ENCODE measurements at places on chromosomes 5 and 9.

DNA sequence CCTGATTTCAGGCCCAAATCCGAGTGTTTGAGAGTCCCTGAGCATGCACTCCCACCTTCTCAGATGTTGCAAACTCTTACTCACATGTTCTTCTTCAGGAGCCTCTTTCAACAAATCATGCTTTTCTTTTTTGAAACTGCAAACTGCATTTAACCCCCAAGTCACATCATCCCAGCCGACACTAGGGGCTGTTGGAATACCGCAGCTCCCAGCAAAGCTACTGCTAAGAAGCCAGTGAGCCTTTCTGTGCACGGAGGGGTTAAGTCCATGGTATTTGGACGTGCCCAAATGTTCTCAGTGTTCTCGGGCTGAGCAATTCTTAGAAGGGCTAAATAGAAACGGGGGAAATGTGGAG is 282.9 kb downstream of the NFIB start:
- DNase-seq, result peak; percentile 72

DNA sequence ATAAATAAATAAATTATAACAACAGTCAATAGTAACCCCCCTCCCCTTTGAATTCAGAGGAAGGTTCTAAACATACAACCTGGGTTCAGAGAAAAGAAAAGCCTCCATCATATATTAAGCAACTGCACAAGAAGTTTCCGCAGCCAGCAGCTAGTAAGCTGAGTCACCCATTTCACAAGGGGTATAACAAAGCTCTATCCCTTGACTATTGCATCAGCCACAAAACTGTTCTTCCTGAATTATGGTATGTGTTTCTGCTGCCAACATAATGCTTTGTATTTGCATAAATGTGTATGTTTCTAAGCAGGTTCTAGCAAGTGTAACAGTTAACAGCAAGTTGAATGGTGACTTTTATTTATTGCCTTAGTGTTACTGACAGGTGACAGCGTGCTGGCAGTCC is 6.8 kb upstream of the CEP120 start:
- peak; percentile 69 for DNase-seq

GRCh38 chr5:150161242-150162141 is 5.1 kb upstream of the CDX1 start:
- peak; percentile 90 for DNase-seq

GRCh38 chr5:55483885-55484284 is 50.9 kb downstream of the PLPP1 start:
- DNase-seq, result no peak

DNA sequence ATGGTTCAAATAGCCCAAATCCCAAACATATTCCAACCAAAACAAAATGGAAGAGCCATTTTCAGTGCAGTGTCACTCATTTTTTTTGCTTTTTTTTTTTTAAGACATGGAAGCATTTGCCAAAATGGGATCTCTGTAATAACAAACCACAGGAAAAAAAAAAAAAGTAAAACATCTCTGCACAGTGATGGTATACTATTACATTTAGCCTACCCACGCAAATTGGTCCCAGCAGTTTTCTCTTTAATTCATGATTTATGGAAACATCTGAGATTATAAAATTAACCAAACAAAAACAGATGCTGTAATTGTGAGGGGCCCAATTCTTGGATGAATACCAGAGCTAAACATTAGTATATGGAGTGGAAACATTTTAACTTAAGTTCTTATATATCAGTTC is 566.6 kb downstream of the ZNF608 start:
- no peak for DNase-seq

DNA sequence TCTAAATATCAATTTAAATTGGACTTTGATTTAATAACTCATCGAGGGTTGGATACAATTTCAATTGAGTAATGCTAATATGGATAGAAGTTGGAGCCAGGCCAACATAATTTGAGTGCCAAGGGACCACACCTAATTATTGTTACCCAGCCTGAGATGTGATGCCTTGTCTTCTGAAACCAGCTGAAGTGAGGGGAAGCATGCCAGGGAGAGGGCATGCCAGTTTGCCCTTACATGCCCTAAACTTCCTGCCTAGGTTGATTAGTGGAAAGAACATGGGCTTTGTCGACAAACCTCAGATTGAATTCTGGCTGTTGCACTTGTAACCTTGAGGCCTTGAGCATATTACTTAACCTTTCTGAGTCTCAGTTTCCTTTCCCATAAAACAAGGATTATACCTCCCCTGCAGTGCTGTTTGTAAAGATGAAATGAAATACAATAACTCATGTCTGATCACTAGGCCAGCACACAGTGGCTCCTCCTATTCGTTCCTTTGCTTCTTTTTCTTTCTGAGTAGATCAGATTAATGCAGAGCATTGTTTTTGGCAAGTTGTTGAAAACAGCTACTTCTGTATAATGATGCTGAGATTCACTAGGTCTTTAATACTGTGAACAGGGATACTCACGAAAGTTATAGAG is 412.8 kb downstream of the TLE4 start:
- no peak for DNase-seq

DNA sequence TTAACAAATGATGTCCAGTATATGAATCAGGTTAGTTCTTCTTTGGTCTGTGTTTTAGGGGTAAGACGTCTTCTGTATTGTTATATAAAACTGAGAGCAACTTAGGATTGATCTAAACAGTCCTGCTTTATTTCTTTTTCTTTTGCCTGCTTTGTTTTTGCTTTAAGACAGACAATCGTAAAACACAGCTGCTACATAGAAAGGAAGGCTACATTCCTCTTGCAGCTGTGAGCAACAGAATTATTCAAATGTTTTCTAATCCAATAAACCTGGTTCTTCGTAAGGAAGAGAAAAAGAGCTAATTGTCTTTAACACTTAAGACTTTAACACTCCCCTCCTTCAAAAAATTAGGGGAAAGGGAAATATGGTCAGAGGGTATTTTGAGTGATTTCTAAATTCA is 14.6 kb downstream of the FGF1 start:
- no peak for DNase-seq

- no peak for DNase-seq
These were observed 26.9 kb downstream of the NEURL1B start for GRCh38 chr5:172667786-172668593.

- no peak for DNase-seq
These were observed 4.3 kb downstream of the MTRR start for GRCh38 chr5:7873216-7873615.

- DNase-seq, result no peak
These were observed 76.8 kb downstream of the PALM2AKAP2 start for GRCh38 chr9:109856785-109857184.

- no peak for DNase-seq
These were observed 589.2 kb upstream of the KLF4 start for GRCh38 chr9:108078811-108079210.

GRCh38 chr5:149326611-149327010 is 18.7 kb upstream of the GRPEL2 start:
- DNase-seq, result no peak

DNA sequence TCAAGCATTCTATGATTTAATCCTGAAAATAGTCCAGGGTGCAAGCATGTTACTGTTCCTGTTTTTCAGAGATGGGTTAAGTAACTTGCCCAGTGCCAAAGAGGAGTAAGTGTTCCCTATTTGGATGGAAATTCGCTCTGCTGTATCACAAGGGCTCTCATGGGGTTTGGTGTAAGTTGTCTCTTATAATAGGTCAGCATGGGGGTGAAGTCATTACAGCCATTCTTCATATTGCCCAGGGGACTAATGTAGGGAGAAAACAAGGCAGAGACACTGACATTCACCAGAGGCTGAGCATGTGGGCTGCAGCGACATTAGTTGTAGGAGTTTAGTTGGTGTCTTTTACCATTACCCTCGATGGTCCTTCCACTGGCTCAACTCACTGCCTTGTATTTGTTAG is 142.1 kb upstream of the GLRA1 start:
- DNase-seq, result no peak

DNA sequence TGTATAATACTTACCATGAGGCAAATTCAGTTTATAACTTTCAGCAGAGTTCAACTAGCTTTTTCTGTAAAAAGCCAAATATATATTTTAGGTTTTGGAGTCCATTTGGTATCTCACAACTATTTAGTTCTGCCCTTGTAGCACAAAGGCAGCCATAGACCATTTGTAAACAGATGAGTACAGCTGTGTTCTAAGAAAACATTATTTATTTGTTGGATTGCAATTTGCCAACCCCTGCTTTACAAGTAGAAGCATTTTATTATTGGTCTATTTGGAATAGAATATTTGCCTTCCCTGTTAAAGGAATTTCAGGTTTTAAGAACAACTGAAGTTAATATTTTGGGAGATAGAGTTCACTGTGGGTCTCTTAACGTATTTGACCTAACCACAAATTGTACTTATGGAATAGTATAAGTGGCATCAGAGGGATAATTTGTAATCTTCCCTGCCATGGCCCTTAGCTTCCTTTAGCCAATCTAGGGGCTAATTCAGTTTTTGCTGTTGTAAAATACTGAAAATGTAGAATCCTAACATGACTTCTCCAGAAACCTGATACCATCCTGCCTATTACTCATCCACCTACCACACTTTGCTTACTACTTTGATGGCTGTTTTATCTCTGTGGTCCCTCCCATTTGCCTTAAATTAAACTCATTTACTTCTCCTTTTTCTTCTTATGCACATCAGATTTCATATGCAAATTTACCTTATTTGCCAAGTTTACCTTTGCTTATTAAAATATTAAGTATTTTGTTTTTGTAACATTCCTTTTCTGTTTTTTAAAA is 109.2 kb downstream of the DMXL1 start:
- no peak for DNase-seq

GRCh38 chr5:52772668-52773067 is 15.0 kb upstream of the ITGA1 start:
- DNase-seq, result no peak

DNA sequence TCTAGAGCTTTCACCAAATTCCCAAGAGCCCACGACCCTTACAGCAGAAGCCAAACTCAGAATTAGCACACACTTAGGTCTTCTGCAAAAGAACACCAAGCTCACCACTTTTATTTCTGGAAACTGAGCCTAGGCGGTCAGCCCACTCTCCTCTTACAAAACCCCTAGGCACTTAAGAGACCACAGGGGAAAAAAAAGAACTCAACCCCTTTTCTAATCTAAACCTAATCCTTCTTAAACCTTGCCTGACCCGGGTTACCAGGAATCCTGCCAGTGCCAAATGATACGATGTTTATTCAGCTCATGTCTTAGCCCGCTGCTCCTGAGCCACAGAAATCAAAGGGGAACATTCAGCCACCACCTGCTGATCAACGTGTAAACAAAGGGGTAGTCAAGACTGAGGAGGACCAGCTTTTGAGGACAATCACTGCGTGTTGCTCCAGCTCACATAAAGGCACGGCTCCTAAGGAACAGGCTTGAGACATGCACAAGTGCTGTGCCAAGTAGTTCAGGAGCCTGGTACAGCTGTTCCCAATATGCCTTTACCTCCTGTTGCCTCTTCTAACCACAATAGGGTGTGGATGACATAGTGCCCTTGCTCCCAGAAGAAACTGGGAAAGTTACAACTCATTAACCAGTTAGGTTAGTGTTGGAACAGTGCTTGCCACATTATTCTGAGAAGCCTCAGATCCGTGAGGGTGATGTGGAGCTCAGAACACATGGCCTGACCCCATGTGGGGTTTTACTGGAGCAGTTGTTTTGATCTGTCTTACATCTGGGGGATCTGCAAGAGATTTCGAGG is 49.3 kb downstream of the ZFAND5 start:
- DNase-seq, result peak; percentile 45

GRCh38 chr9:111003182-111003581 is 35.1 kb downstream of the LPAR1 start:
- DNase-seq, result no peak

DNA sequence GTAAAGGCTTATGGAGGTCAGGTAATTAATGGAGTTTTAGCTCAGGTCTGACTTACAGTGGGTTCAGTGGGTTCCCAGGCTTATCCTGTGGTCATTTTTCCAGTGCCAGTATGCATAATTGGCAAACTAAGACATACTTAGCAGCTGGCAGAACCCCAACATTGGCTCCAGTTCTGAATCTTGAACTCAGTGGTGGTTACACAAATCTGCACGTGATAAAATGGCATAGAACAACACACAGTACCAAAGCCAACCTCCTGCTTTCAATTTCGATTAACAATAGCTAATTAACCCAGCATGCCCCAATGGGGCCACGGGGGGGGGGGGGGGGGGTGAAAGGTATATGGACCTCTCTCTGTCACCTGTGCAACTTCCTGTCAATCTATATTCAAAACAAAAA is 19.0 kb upstream of the BARX1 start:
- DNase-seq, result no peak

DNA sequence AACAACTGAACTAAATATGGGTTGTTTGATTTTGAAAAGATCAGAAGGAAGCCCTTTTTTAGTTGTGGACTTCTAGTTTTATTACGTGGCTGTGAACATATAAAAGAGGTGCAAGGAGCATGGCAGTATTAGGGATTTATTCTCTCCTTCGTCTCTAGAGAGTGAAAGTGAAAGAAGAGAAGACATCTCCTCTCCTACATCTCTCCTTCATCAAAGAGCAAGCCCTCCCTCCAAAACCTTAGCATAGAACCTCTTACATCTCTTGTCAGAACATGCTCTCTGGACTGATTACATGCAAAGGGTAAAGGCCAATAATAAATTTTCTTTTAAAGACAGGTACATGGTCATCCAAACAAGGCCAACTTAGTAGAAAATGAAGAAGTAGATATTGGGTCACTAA is 184.3 kb upstream of the IRX1 start:
- no peak for DNase-seq

All from hepatocyte (in vitro differentiated cells).